ENCODE measurements at places on chromosomes 12 and 14. TPM values are rescaled to one million over a fixed set of nuclear protein-coding genes. Genes with fewer than 3 reads are reported as not detected.

DNA sequence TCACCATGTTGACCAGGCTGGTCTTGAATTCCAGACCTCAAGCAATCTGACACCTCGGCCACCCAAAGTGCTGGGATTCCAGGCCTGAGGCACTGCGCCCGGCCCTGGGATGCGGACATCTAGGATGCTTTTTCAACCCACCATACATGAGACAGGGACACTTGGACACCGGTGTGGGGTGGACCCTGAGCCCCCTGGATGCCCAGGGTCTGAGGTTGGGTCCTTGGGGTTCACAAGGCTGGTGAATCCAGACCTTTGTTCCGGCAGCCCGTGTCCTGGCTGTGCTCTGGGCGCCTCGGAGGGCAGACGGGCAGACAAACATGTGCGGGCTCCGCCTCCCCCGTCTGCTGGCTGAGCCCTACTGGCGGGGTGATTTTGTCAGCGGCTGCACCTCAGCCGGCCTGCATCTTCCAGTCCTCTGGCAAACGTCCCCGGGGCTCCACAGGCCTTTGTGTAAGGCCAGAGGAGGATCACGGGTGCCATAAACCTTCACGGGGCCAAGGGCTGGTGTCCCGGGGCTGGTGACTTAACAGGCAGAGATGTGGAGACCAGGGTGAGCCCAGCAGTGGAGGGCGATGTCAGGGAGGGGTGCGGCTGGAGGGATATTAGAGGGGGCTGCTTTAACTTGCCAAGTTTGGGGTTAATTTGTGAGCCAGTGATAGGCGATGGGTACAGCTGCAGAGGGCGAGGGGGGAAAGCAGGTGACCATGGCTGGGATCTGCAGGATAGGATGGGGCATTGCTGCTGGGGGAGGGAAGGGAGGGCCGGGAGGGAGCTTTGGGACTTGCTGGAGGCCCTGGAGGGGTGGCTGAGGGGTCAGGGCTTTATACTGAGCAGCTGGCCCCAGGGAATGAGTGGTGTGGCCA is 5.8 kb downstream of the ASPG start:
- DNase-seq: no peak

- DNase-seq: no peak
These were observed 1335.6 kb downstream of the AACS start for GRCh38 chr12:126400831-126401230.

DNA sequence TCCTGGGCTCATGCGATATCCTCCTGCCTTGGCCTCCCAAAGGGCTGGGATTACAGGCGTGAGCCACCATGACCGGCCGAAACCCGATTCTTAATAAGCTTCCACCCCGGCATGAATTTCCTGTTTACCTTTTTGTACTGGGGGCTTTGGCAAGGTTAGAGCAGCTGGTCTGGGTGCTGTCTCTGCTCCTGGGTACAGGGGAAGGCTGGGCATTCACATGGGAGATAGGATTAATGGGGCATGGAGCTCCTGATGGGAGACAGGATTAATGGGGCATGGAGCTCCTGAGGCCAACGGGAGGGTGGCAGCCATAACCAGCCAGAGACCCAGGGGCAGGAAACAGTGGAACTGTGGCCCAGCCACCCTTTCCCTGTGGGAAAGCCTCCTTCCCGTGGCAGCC is 69.5 kb upstream of the DICER1 start:
- no peak for DNase-seq

GRCh38 chr14:75098682-75099081 is 28.2 kb downstream of the NEK9 start:
- DNase-seq: no peak

GRCh38 chr14:91829511-91829910 is 37.8 kb downstream of the TC2N start:
- no peak for DNase-seq

DNA sequence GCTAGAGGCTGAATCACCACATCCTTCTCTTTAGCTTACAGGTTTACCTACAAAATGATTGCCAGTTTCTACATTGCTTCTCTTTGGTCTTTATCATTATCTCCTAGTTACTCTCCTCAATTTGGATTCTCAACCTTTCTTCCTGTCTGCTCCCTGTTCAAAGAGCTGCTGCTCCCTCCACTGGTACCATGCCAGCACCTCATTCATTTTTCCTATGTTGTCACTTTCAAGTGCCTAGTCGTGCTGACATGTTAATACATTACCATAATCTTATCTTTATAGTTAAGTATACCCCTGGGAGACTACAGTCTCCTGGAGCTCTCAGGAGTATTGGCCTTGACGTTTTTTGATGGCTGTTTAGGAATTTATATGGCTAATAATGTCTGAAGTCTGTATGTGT is 14.2 kb downstream of the FRS2 start:
- DNase-seq: no peak

DNA sequence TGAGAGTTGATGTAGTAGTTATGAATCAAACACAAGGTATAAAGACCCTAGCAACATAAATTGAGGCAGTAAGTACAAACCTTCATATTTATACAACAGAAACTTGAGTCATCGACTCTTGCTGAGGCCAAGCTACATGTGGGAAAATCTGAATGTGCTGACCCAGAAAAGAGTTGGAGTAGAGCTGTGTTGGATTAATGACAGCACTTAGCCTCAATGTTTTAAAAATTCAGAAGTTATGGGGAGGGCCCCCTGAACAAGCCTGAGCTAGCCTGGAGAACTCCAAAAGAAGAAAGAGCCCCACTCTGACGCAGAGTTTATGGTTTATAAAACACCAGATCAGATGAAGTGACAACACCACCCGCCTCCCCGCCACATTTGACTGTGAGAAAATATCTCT is 100.0 kb downstream of the DUSP6 start:
- no peak for DNase-seq

DNA sequence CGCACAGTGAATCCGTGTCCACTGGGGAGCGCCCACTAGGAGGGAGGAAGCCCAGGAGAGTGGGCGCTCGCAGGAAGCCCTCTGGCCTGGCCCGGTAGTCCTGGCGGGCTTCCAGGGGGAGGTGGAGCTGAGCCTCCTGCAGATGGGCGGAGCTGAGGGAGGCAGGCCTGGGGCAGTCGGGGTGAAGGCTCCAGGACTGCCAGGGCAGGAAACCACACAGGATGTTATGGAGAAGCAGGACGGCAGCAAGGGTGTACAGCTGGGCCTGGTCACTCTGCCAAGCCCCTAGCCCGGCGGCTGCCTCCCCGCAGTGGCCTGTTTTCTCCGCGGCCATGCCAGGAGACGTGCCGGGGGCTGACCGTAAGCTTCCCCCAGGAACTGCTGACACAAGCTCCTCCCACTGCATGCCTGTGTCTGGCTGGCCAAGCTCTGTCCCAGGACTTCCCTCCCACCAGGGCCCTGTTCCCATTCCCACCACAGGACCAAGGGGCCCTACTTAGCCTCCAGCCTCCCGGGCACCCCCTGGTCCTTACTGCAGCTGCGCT is 143.4 kb upstream of the C14orf180 start:
- peak; percentile 27 for DNase-seq

- DNase-seq: peak; percentile 83
These were observed 148.7 kb downstream of the SMOC1 start for GRCh38 chr14:70027785-70028428.

DNA sequence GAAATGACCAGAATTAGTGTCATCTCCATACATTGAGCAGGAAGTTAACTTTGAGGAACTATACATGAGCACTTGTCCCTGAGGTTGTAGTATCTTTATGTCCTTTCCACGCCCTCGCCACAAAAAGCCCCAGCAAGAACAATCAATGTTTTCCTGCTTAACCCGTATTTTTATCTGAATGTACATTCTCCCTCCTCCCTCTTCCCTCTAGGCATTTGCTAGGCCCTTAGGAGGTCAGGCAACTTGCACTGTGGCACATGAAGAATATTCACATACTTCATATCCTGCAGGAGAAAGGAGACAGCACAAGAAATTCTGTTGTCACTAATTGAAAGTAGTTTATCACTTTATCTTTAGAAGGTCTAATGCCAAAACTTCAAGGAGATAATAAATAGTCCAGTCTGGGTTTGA is 18.1 kb upstream of the DUSP6 start:
- DNase-seq: no peak

DNA sequence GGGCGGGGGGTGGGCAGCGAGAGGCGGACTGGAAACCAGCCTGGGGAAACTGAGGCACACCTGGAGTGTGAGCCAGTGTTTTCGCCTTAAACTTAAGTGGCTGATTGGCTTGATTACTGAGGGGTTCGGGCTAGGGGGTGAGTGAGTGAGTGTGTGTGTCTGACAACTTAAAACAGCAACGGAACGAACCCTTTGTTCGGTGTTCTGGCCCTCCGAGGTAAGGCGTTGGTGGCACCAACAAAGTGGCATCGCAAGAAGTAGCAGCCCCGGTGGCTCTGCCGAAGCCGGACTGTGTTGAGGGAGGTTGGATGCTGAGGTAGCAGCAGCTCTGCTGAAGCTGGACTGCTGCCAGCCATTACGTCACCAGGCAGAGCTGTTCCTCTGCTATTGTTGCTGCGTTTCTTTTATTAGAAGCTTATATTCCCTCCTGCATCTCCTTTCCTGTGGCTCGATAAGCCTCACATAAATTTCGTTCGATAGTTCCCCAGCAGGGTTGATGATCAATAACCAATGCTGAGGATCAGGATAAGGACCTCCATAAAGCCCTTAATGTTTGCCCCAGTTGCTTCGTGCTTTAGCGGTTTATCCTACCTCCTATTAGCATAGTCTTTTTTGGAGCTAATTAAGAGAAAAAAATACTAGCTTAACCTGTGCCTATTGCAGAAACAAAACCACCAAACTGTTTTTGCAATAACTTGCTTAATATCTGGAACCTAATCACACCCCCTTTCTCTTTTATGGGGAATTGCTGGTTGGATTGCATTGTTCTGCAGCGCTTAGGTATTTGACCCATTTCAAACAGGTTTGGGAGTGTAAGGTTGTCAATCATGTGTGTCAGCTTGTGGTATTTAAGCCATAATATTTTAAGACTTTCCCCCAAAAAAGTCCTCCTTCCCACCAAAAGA is 1.3 kb downstream of the GPR137C start:
- DNase-seq: peak; percentile 78

GRCh38 chr14:100641274-100641860 is 54.1 kb upstream of the BEGAIN start:
- no peak for DNase-seq

- DNase-seq: no peak
These were observed 280.0 kb downstream of the C12orf75 start for GRCh38 chr12:105610459-105610858.

The RASSF9 gene
- total RNA-seq: not detected

The PZP gene
- not detected for total RNA-seq

The RBM19 gene
- total RNA-seq: 41.7 TPM

The PDE6H gene
- total RNA-seq: not detected

The NEMP1 gene
- 59.6 TPM for total RNA-seq

The RASAL1 gene
- total RNA-seq: 1.0 TPM

The CLEC6A gene
- not detected for total RNA-seq

The CD163L1 gene
- total RNA-seq: 1.2 TPM

The ISCU gene
- 86.8 TPM for total RNA-seq

The KLRD1 gene
- total RNA-seq: 30.6 TPM

The SOX5 gene
- total RNA-seq: not detected
